Cardiac septum (tissue), 1 donor: ENCODE measurements at places on chromosomes 1 and 21. TPM values are rescaled to one million over a fixed set of nuclear protein-coding genes. Genes with fewer than 3 reads are reported as not detected.

- DNase-seq, result no peak
Measured at GRCh38 chr21:29018540-29018939, 609 bp downstream of the RWDD2B start.

DNA sequence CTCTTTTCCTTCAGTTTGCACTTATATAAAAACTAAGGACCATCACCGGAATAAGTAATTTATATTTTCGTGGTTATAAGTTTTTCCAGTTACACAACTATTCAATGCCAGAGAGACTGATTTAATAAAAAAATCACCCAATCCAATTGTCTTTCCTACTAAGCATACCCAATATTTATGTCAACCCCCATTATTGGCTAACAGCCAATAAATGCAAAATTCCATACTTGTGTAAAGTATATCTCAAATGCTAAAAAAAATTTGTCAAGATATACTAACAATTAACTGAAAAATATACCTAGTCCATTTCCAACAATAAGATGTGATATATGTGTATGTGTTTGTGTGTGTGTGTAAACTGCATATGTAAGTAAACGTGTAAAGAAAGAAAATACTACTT is 117.4 kb downstream of the AGBL4 start:
- no peak for DNase-seq

DNA sequence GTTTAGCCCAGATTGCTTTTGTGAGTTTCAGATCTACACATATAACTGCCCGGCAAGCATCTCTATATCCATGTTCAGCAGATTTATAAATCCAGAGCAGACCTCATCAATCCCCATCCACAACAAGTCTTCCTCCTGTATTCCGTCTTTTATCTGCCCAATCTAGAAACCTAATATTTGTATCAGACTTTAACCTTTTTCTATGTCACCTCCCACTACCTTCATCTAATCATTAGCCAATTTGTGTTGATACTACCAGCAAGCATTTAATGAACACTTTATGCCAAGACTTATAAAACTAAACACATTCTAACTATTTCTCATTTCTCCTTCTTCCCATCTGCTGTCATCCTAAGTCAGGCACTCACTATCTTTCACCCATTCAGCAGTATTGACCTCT is 135.5 kb downstream of the PBX1 start:
- DNase-seq, result no peak

- no peak for DNase-seq
Measured at GRCh38 chr1:22827666-22828483, 117.2 kb downstream of the EPHB2 start.

DNA sequence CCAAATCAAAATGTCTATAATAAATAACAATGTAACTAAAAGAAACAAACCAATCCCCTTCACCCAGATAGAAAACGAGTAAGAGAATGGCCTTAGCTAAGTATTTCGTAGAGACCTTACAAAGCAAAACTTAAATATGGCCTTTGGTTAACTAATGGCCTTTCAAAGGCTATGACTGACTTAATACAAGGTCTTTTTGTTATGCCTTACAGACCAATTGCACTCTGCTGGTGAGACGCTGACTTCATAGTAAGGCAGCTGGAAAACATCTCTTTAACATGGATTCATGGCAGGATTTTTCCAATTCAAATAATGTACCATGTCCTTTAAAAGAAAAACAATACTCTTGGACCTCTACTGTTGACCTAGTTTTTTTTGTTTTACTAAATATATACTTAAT is 15.8 kb upstream of the TBCE start:
- DNase-seq, result no peak

The OR2L5 gene
- total RNA-seq, result not detected

The ADCY10 gene
- total RNA-seq, result 0.97 TPM

The TSPAN1 gene
- 3.0 TPM for total RNA-seq

The CR2 gene
- not detected for total RNA-seq
